ENCODE measurements at places on chromosomes 12 and 14.

- no peak for DNase-seq
These were observed 112.8 kb downstream of the EGLN3 start for GRCh38 chr14:33837943-33838683.

GRCh38 chr14:23306412-23307145 lies at the start of gene BCL2L2:
BCL2L2 (plus strand) TSS chr14:23306833; CDS start chr14:23307768, 935 bp downstream.
- DNase-seq = peak; percentile 68

DNA sequence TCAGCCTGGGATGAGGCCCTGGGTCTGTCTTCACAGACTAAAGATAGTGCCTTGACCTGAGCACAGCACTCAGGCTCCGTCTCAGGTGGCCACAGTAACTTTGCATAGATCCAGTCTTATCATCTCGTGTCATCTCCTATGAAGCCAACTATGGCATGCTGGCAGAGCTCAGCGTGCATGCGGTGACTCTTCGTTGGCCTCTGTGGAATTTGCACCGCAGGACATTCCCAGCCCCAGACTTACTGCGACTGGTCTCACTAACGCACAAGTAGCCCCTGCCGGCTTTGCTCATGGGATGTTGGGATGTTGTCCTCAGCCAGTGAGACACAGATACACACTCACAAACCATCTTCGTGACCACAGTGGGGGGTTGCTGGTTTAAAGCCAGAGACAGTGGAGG lies 199.6 kb downstream of the CHST11 start:
- no peak for DNase-seq

- no peak for DNase-seq
These were observed 176.3 kb downstream of the C12orf75 start for GRCh38 chr12:105506678-105507310.

GRCh38 chr14:60509438-60510253 lies 700 bp downstream of the SIX6 start:
- no peak for DNase-seq

All from AG09319 (cell line).